Spinal cord (tissue), 10 donors: ENCODE measurements at places on chromosomes 6 and 20. TPM values are rescaled to one million over a fixed set of nuclear protein-coding genes. Genes with fewer than 3 reads are reported as not detected.
A peak's percentile ranks its signal among the peaks of the same experiment; 100 is the strongest.

DNA sequence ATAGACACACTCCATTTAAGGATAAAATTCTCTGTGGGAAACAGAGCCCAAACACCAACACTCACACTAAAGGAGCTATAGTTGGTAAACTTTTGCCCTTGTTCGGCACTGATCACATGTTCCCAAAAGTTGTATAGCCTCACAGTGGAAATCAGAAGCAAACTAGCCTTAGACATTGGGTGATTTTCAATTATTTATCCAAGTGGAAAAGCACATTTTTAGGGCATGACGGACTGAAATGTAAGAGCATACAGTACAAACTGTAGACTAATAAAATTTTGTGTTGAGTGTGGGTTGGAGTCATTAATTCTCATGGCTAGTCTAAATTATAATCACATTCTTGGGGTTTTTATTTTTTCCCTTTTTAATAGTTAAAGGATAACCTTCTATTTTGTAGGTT, 202.4 kb downstream of the MOXD1 start:
- H3K27ac ChIP-seq: no peak overlapping the region
- DNase-seq: no peak
- no peaks in the 10 kb centered on the region for H3K4me1 ChIP-seq
- H3K36me3 ChIP-seq: no peaks in the 10 kb centered on the region
- no peaks in the 10 kb centered on the region for H3K27me3 ChIP-seq
- no peak overlapping the region for H3K4me3 ChIP-seq

DNA sequence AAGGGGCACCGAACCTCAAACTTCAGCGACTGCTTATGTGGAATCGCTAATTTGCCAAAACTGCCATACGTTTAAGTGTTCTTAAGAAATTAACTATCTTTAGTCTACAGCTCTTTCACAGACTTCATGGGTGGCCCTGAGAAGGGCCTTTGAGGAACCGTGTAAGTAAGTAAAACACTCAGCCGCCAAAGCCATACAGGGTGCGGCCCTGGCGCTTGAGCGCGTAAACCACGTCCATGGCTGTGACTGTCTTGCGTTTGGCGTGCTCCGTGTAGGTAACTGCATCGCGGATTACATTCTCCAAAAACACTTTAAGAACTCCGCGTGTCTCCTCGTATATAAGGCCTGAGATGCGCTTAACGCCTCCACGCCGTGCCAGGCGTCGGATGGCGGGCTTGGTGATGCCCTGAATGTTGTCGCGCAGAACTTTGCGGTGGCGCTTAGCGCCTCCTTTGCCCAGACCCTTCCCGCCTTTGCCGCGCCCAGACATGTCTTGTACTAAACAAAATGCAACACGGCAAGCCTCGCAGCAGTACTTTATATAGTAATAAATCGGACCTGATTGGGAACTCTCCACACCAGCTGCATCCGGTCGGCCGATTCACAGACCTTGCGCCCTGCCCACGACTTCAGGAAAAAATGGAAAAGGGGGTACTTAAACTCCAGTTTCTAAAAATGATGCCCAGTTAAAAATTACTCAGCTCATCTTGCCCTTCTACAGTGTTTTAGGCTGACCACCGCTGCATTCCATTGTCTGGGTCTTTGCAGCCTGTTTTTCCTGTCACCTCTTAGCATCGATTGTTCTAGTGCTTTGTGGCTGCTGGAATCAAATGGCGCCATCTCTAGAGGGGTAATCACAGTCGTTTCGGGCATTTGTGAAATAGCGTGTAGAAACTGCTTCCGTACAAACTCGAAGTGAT, 38.9 kb downstream of the OR2B2 start:
- peak overlapping the region; percentile 89 for H3K27ac ChIP-seq
- H3K27me3 ChIP-seq: peaks cover 11% of the 10 kb centered on the region
- DNase-seq: no peak
- no peaks in the 10 kb centered on the region for H3K36me3 ChIP-seq

- no peak overlapping the region for H3K4me3 ChIP-seq
- no peak for DNase-seq
- no peaks in the 10 kb centered on the region for H3K4me1 ChIP-seq
- no peak overlapping the region for H3K27ac ChIP-seq
- H3K36me3 ChIP-seq: no peaks in the 10 kb centered on the region
These were observed 1057.0 kb downstream of the EPHA7 start for GRCh38 chr6:92362404-92362803.

The CDSN gene
- 0.09 TPM for polyA plus RNA-seq

DNA sequence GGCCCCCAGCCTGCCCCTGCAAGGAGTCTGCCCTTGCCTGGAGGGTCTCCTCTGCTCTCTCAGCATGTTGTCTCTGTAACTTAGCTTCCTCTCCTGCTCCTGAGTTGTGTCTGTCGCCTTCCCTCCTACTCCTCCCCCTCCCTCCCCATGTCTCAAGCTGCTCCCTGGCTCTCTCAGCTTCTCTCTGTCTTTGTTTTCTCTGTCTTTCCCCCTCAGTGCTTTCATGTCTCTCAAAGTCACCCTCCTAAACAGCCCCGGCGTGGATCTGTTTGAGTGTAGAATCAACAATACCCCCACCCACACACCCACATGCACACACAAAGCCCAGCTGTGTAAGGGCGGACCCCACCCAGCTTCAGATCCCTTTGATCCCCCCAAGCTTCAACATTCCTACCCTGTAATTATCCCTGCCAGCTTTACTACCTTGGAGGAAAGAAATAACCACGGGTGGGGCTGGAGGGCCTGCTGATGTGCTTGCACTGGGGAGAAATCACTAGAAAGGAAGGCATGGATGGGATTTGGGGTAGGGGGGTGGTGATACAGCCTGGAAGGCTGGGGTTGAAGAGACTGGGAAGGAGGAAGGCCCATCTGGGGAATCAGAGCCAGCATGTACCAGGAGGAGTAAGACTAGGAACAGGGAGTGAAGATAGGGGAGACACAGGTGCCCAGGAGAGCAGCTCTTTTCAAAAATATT, 1.0 kb upstream of the LY6G6D start:
- H3K27me3 ChIP-seq: no peaks in the 10 kb centered on the region
- no peaks in the 10 kb centered on the region for H3K36me3 ChIP-seq
- H3K4me1 ChIP-seq: peaks cover 23% of the 10 kb centered on the region
- H3K27ac ChIP-seq: peak overlapping the region; percentile 81
- H3K4me3 ChIP-seq: no peak overlapping the region
- peak; percentile 85 for DNase-seq

GRCh38 chr20:2006452-2007361, 12.8 kb upstream of the PDYN start:
- H3K36me3 ChIP-seq: no peaks in the 10 kb centered on the region
- no peaks in the 10 kb centered on the region for H3K27me3 ChIP-seq
- H3K27ac ChIP-seq: no peak overlapping the region
- peak; percentile 27 for DNase-seq

GRCh38 chr6:145547594-145548335, 187.6 kb downstream of the EPM2A start:
- DNase-seq: no peak
- H3K27me3 ChIP-seq: no peaks in the 10 kb centered on the region
- no peak overlapping the region for H3K27ac ChIP-seq
- no peaks in the 10 kb centered on the region for H3K36me3 ChIP-seq
- H3K4me3 ChIP-seq: no peak overlapping the region

GRCh38 chr6:63615590-63615989, 20.0 kb upstream of the PHF3 start:
- H3K27ac ChIP-seq: no peak overlapping the region
- no peaks in the 10 kb centered on the region for H3K27me3 ChIP-seq
- H3K4me1 ChIP-seq: no peaks in the 10 kb centered on the region
- no peak overlapping the region for H3K4me3 ChIP-seq

DNA sequence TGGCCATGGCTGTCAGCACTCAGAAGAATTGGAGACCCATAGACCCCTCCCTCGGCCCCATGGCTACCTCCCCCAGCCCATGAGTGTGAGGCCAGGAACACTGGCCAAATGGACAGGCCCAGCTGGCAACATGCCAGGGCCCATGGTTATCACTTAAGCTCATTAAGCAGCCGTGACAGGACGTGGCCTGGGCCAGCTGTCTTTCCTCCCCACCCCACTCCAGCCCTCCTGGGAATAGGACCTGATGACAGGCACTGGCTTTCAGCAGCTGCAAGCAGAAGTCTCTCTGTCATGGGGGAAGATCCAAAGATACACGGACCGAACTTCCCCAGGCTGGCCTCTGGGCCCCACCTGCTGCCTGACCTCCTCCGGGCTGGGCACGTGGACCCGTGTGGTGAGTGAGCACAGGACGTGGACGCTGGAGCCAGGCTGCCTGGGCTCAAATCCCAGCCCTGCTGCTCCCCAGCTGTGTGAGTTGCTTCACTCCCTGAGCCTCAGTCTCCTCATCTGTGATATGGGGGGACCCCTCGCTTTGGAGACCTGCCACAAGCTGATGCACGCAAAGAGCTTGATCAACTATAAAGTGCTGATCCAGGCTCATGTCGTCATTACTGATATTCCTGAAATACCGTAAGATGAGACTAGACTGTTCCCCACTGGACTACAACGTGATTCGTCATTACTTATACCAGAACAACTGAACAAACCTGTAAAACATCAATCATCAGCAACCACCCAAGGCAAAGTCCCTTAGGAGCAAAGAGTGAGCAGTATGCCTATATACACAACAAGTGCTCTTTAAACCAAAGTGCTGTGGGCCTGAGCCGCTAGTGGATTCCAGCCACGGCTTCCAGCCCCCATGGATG, 22.0 kb upstream of the VSTM2L start:
- no peak overlapping the region for H3K4me3 ChIP-seq
- H3K36me3 ChIP-seq: peaks cover 3% of the 10 kb centered on the region
- no peaks in the 10 kb centered on the region for H3K27me3 ChIP-seq
- peaks cover 41% of the 10 kb centered on the region for H3K4me1 ChIP-seq

GRCh38 chr6:83792846-83793245, 60.3 kb upstream of the RIPPLY2 start:
- no peak for DNase-seq
- H3K4me3 ChIP-seq: no peak overlapping the region
- no peaks in the 10 kb centered on the region for H3K27me3 ChIP-seq
- no peak overlapping the region for H3K27ac ChIP-seq

- no peak overlapping the region for H3K4me3 ChIP-seq
- no peaks in the 10 kb centered on the region for H3K36me3 ChIP-seq
- peak; percentile 33 for DNase-seq
- H3K27ac ChIP-seq: peak overlapping the region; percentile 17
- peaks cover 4% of the 10 kb centered on the region for H3K4me1 ChIP-seq
These were observed 61.8 kb downstream of the BTBD3 start for GRCh38 chr20:11979306-11979990.

DNA sequence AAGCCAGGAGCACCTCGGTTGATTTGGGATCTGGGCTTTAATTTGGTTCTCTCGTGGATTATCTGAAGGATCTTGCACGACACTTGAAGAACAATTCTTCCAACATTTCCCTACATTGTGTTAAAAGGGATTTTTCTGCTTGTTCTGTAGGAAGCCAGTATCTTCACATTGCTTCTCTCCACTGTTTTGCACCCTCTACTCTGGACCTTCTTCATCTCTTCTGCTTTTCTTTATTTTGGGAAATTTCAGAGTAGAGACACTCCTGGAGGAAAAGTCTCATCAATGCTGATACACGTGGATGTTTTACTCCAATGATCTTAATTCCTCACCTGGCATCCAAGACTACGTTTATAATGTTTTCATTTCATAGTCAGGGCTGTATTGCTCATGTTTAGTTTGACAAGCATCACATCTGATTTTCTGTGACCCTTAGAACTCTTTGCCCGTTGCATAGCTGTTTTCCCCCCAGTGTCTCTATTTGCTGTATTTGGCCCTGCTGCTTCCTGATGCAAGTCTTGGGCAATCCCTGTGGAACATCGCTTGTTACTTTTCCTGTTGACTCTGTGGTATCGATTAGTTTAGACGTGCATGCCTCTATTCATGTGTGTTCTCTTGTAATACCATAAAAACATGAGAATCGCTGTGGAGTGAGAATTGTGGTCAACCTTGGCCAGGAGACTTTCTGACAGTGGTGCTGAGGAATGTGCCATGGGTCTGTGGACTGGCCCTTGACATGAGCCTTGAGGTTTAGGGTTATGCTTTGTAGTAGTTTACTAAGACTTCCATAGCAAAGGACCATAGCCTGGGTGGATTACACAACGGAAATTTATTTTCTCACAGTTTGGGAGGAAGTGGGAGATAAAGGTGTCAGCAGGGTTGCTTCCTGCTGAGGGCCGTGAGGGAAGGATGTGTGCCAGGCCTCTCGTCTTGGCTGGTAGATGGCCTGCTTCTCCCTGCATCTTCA, 12.5 kb downstream of the PLCB1 start:
- no peak for DNase-seq
- H3K4me3 ChIP-seq: no peak overlapping the region
- H3K27ac ChIP-seq: no peak overlapping the region
- no peaks in the 10 kb centered on the region for H3K36me3 ChIP-seq

GRCh38 chr6:64439274-64439673, 803.7 kb downstream of the PHF3 start:
- no peaks in the 10 kb centered on the region for H3K4me1 ChIP-seq
- DNase-seq: no peak
- H3K36me3 ChIP-seq: no peaks in the 10 kb centered on the region
- no peak overlapping the region for H3K27ac ChIP-seq
- no peaks in the 10 kb centered on the region for H3K27me3 ChIP-seq

DNA sequence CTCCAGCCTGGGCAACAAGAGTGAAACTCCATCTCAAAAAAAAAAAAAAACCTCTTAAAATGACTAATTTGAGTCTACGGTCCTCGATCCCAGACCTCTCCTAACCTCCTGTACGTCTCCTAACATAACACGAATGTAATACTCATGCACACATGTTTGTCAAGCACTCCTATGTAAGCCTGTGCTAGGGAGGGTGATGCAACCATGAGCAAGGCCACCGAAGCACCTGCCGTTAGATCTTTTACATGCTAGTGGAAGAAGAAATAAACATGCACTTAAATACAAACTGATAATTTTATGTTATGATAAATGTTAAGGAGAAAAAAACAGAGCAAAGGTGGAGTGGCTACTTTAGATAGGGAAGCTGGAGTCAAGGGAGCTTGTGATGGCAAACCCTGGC, 72.3 kb upstream of the BEND3 start:
- H3K36me3 ChIP-seq: no peaks in the 10 kb centered on the region
- no peaks in the 10 kb centered on the region for H3K27me3 ChIP-seq
- H3K27ac ChIP-seq: no peak overlapping the region
- no peaks in the 10 kb centered on the region for H3K4me1 ChIP-seq
- no peak overlapping the region for H3K4me3 ChIP-seq

DNA sequence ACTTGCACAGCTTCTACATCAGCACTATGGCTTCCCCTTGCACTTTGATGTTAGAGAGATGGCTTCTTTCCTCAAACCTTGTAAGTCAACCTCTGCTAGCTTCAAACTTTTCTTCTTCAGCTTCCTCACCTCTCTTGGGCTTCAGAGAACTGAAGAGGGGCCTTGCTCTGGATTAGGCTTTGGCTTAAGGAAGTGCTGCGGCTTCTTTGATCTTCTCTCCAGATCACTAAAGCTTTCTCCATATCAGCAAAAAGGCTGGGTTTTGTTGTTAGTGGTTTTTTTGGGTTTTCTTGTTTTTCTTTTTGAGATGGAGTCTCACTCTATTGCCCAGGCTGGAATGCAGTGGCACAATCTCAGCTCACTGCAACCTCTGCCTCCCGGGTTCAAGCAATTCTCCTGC, 24.0 kb downstream of the CDK5RAP1 start:
- no peak overlapping the region for H3K27ac ChIP-seq
- H3K36me3 ChIP-seq: peaks cover 47% of the 10 kb centered on the region
- no peak overlapping the region for H3K4me3 ChIP-seq
- no peak for DNase-seq

DNA sequence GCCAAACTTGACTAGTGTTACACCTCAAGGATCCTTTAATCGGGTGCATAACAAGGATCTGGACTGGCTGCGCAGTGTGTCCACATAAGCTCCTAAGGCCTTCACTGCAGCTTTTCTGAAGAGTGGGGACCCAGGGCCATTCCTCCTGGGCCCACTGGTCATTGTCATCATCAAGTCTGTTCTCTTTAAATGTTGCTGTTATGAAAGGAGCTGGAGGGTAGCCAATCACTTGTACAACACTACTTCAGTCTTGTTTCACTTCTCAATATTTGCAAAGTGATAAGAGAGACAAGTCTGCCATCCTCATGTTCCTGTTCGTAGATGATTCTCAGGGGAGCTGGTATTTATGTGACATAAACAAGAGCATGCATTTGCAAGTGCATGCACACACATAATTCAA, 149.8 kb downstream of the SYNDIG1 start:
- H3K36me3 ChIP-seq: peaks cover 11% of the 10 kb centered on the region
- DNase-seq: no peak
- no peaks in the 10 kb centered on the region for H3K27me3 ChIP-seq
